ENCODE measurements at places on chromosomes 13 and 19. TPM values are rescaled to one million over a fixed set of nuclear protein-coding genes. Genes with fewer than 3 reads are reported as not detected.

DNA sequence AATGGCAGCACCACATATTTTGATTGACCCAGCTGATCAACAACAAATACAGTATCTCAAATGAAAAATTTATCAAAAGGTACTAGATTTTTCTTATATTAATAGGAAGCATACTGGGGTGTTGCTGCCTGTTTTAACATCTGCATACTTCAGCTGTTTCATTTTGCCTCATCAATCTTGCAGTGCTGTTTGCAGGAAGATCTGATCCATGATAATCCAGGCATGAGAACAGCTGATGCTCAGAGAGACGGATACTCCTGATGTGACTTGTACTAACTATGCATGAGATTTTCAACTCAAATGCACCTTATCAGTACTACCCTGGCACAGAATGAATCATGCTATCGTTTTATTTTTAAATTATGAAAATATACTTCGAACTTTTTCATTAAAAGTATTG is 2136.8 kb downstream of the PCDH9 start:
- H3K27me3 ChIP-seq = no peaks in the 10 kb centered on the region
- no peak overlapping the region for H3K27ac ChIP-seq
- no peak for DNase-seq
- H3K36me3 ChIP-seq = no peaks in the 10 kb centered on the region
- no peak overlapping the region for H3K4me3 ChIP-seq

SLC10A2 gene
- 0.33 TPM for total RNA-seq

DNA sequence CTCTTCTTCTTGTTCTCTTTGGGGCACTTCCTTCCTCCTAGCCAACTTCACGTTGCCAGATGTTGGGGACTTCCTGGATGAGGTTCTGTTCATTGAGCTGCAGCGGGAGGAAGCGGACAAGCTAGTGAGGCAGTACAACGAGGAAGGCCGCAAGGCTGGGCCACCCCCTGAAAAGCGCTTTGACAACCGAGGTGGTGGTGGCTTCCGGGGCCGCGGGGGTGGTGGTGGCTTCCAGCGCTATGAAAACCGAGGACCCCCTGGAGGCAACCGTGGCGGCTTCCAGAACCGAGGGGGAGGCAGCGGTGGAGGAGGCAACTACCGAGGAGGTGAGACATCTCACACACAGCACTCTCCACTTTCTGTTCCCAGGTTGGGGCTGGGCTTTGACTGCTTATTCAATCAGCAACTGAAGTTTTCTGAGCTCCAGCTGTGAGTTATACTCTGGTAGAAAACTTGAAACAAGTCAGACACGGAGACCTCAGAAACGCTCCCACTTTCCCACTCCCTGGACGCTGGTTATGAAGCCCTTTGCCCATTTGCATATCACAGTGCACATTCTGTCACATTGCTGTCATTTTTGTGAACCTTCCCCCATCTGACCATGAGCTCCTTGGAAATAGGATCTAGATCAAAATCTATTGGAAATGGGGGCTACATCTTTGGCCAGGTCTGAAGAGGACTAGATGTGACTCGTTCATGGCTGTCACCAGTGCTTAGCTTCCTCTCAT is 7.2 kb upstream of the CCDC97 start:
- no peaks in the 10 kb centered on the region for H3K27me3 ChIP-seq
- H3K4me3 ChIP-seq = no peak overlapping the region
- peaks cover 23% of the 10 kb centered on the region for H3K4me1 ChIP-seq

DNA sequence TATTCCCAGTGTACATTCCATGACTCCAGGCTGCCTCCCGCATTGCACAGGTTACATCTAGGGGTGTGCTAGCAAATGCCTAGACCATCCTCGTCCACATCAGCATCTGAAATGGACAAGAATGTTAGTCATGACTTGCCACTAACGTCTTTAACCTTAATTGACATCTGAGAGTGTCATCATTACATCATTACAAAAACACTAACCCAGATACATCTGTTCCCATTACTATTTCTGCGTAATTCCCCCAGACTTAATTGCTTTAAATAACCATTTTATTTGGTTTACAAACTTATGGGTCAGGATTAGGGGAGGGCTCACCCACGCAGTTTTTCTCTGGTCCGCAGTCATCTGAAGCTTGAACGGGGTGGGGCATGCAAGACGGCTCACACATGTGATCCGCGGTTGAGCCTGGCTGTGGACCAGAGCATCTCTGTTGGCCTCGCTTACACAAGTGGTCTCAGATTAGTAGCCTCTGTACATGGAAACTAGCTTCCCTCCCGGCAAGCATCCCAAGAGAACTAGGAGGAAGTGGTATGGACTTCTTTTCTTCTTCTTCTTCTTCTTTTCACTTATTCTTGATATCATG is 15.9 kb downstream of the KL start:
- H3K27ac ChIP-seq = peak overlapping the region; percentile 4
- no peaks in the 10 kb centered on the region for H3K36me3 ChIP-seq
- H3K4me1 ChIP-seq = no peaks in the 10 kb centered on the region
- no peak overlapping the region for H3K4me3 ChIP-seq
- H3K27me3 ChIP-seq = no peaks in the 10 kb centered on the region

SERP2 gene
- total RNA-seq = 2.6 TPM

DNA sequence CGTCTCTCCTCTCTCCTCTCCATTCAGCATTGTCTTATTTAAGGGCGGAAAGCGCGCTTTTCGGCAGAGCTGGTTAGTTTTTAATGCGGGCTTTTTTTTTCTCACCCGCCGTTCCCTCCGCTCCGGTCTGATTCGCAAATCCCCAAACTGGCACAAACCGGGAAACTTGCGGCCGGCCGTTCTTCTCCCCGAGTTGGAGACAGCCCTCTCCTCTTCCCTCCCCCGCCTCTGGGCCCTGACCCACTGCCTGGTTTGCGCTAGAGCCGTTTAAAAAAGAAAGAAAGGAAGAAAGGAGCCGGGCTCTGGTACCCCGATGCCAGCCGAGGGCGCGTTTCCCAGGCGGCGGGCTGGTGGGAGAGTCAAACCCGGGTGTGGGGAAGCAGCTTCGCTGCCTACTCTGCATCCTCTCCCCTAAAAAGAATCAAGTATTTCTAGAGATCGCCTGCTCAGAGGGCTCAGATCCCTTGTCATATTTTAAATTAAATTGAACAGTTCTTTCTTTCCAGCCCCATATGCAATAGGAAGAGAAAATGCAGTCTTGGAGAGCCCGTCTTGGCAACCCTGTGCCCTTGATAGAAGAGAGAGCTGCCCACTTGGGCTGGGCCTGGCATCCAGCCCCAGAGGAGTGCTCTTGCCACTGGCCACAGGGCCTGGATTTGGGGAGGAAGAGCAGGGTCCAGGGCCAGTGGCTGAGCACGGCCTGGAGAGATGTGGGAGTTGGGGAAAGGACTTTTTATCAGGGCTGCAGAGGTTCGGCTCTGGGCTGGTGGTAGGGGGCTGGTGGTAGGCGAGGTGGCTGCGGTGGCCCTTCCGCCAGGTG is 19.0 kb downstream of the NFIX start:
- no peaks in the 10 kb centered on the region for H3K27me3 ChIP-seq
- no peak for DNase-seq
- peak overlapping the region; percentile 76 for H3K4me3 ChIP-seq
- H3K36me3 ChIP-seq = no peaks in the 10 kb centered on the region
- peaks cover 34% of the 10 kb centered on the region for H3K4me1 ChIP-seq

GRCh38 chr19:50230379-50231351 is 27.2 kb downstream of the MYH14 start:
- no peak for DNase-seq
- no peak overlapping the region for H3K27ac ChIP-seq
- no peaks in the 10 kb centered on the region for H3K27me3 ChIP-seq
- H3K36me3 ChIP-seq = no peaks in the 10 kb centered on the region

- no peaks in the 10 kb centered on the region for H3K4me1 ChIP-seq
- no peaks in the 10 kb centered on the region for H3K27me3 ChIP-seq
- DNase-seq = no peak
Measured at GRCh38 chr13:75687150-75687763, 51.1 kb downstream of the LMO7 start.

SUGT1 gene
- total RNA-seq = 24.6 TPM

DNA sequence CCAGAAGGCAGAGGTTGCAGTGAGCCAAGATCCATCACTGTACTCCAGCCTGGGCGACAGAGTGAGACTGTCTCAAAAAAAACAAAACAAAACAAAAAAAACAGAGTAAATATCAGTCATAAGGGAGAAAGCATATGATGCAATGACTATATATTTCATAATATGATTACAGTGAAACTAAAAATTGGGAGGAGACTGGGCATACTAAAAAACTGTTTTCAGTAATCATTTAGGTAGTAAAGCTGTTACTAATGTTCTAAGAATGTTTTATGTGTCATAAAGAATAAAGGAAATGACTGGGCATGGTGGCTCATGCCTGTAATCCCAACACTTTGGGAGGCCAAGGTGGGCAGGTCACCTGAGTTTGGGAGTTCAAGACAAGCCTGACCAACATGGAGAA is 15.9 kb downstream of the ZNF573 start:
- peaks cover 6% of the 10 kb centered on the region for H3K36me3 ChIP-seq
- H3K27ac ChIP-seq = no peak overlapping the region

- peak overlapping the region; percentile 59 for H3K4me3 ChIP-seq
- peak; percentile 96 for DNase-seq
- peaks cover 16% of the 10 kb centered on the region for H3K4me1 ChIP-seq
- H3K27me3 ChIP-seq = no peaks in the 10 kb centered on the region
Measured at GRCh38 chr19:13850910-13851733, 25.8 kb upstream of the NANOS3 start.

LRRC8E gene
- 6.6 TPM for total RNA-seq

Data from breast epithelium (tissue), 4 donors.